ENCODE measurements at places on chromosomes 5 and 9. TPM values are rescaled to one million over a fixed set of nuclear protein-coding genes. Genes with fewer than 3 reads are reported as not detected.

DNA sequence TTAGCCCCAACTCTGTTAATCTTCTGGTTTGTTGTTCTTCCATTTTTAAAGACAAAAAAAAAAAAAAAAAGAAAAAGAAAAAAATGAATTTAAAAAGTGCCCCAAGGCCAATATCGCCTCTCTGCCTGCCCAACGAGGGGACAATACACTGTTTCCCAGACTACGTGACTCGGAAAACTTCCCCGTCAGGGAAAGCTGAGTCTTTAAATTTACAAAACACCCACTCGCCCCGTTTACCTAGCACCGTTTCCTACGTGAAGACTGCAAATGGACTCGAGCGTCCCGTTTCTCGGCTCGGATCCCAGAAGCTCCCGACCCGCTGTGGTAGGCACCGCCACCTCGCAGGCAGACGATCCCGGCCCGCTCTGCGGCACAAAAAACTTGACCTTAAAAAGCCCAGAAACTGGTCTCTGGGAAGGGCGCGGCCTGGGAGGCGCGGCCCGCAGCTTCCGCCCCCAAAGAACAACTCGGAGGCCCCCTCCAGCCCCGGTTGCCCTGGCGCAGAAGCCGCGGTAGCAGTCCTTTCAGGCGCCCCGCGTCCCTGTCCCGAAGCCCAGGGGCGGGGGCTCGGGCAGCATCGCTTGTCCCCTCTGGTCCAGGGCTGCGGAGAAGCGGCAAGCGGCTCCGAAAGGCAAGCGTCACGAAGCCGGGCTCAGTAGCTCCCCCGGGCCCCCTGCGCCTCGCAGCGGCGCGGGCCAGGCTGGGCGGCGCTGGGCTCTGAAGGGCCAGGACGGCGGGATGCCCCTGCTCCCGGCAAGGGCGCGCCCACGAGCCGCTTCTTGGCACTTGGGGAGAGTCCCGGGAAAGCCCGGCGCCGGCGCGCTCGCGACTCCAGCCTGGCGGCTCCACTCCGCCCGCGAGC lies at the start of gene GCNT4:
Gene GCNT4 (minus strand): TSS at position 367 of the 862 bp plus-strand sequence. CDS start 22,521 bp downstream, outside the sequence.
- H3K4me1 ChIP-seq: peaks cover 16% of the 10 kb centered on the region
- no peaks in the 10 kb centered on the region for H3K27me3 ChIP-seq
- peak within 1 kb of the TSS; percentile 83 for H3K4me3 ChIP-seq
- DNase-seq: peak; percentile 75
- H3K36me3 ChIP-seq: no peaks in the 10 kb centered on the region

- DNase-seq: no peak
- H3K27me3 ChIP-seq: no peaks in the 10 kb centered on the region
- no peak overlapping the region for H3K4me3 ChIP-seq
These were observed 91.1 kb upstream of the PLPPR1 start for GRCh38 chr9:100937382-100937781.

- H3K36me3 ChIP-seq: no peaks in the 10 kb centered on the region
- no peak overlapping the region for H3K4me3 ChIP-seq
- no peak overlapping the region for H3K27ac ChIP-seq
- DNase-seq: peak; percentile 18
These were observed 933.8 kb upstream of the DMAC1 start for GRCh38 chr9:8733131-8733954.

DNA sequence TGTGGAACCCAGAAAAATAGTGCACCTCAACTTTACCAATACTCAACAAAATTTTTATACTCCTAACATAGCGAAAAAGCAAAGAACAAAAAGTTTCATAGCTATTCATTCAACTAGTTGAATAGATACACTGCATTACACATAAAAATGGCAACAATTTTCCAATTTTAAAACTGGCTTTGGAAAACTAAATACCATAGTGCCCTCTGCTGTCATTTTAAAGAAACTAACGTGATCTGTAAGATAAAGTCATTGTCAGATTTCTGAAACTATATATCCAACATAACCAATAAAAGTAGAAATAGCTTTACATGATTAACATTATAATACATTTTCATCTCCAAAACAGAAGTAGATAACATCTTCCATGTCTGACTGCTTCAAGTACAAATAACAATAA lies 31.6 kb downstream of the DTWD2 start:
- DNase-seq: peak; percentile 49
- H3K27me3 ChIP-seq: no peaks in the 10 kb centered on the region
- H3K27ac ChIP-seq: no peak overlapping the region
- no peaks in the 10 kb centered on the region for H3K36me3 ChIP-seq
- H3K4me1 ChIP-seq: no peaks in the 10 kb centered on the region
- no peak overlapping the region for H3K4me3 ChIP-seq

Gene PCDHB2
- 23.0 TPM for total RNA-seq

- no peaks in the 10 kb centered on the region for H3K36me3 ChIP-seq
- H3K27ac ChIP-seq: no peak overlapping the region
- DNase-seq: no peak
- peaks cover 5% of the 10 kb centered on the region for H3K4me1 ChIP-seq
- H3K27me3 ChIP-seq: no peaks in the 10 kb centered on the region
These were observed 57.8 kb upstream of the LIFR start for GRCh38 chr5:38613992-38614836.

Gene FBP2
- total RNA-seq: not detected

GRCh38 chr9:71980266-71981190 lies 69.1 kb downstream of the C9orf85 start:
- no peaks in the 10 kb centered on the region for H3K4me1 ChIP-seq
- no peaks in the 10 kb centered on the region for H3K27me3 ChIP-seq
- no peak overlapping the region for H3K4me3 ChIP-seq
- no peak for DNase-seq
- no peaks in the 10 kb centered on the region for H3K36me3 ChIP-seq

DNA sequence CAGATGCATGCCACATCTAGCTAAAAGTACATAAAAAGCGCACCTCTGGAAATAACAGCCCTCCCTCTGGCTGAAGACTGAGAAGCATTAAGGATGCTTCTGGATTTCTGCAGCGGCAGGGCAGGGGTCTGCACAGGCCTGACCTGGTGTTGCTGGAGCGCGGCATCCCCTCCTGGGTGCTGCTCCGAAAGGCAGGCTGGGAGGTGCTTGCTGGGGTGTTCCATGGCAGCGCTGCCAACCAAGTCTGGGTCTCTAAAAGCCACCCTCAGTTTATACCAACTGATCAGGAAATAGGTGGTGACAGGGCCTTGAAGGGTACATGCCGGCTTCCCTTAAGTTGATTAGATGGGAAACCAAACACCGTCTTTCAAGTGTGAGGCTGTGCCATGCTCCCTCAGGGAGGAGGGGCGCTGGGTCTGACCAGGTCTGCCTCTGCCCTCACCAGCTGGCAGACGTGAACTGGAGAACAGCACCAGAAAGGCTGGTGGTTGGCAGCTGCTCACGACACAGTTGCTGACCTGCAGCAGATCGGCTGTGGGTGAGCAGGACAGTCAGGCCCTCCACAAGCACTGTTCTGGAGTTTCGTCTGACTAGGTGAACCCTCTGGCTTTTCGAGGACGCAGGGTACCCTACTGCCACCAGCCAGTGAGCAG lies 81.6 kb downstream of the DAP start:
- H3K36me3 ChIP-seq: no peaks in the 10 kb centered on the region
- no peak for DNase-seq
- no peaks in the 10 kb centered on the region for H3K27me3 ChIP-seq

- peaks cover 8% of the 10 kb centered on the region for H3K4me1 ChIP-seq
- no peaks in the 10 kb centered on the region for H3K36me3 ChIP-seq
- no peak for DNase-seq
- H3K27ac ChIP-seq: no peak overlapping the region
- H3K27me3 ChIP-seq: no peaks in the 10 kb centered on the region
These were observed 17.4 kb downstream of the MAML1 start for GRCh38 chr5:179749857-179750508.

- H3K27me3 ChIP-seq: no peaks in the 10 kb centered on the region
- no peak overlapping the region for H3K27ac ChIP-seq
- no peak overlapping the region for H3K4me3 ChIP-seq
- no peak for DNase-seq
- H3K4me1 ChIP-seq: peaks cover 33% of the 10 kb centered on the region
These were observed 143.9 kb downstream of the C9orf50 start for GRCh38 chr9:129476821-129477611.

Gene TPPP
- 2.0 TPM for total RNA-seq

DNA sequence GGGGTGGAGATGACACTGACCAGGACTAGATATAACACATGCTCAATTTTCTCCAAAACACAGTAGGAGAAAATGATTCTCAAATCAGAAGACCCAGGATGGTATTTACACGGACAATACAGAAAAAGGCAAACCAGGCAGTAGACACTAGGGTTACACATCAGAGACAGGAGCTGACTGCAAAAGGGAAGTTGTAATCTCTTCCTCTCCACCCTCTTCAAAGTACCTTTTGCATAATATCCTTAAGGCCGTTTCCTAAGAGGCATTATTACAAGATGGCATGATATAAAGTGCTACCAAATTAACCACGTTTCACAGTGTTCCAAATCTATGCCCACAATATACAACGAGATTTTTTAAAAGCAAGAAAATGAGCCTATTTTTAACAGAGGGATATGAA lies 39.2 kb downstream of the YIPF5 start:
- no peak overlapping the region for H3K27ac ChIP-seq
- no peaks in the 10 kb centered on the region for H3K4me1 ChIP-seq
- no peak overlapping the region for H3K4me3 ChIP-seq

Gene ANKRD18A
- 0.53 TPM for total RNA-seq

Gene LCN6
- total RNA-seq: not detected

DNA sequence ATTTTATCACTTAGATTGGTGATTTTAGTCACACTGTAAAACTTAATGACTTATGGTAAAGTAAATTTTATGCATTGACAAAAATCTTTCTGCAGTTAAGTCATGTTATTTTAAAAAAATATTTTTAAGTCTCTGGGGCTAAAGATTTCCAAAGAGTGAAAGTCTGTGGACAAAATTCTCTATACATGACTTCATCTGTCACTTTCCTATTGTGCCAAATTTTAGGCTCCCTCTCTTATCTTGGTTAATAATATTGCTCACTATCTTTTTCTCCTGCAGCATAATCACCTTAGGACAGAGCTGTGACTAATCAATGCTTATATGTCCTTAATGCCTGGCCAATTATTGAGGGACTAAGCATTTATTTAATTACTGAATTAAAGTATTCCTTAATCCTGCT lies 15.2 kb downstream of the LURAP1L start:
- peaks cover 27% of the 10 kb centered on the region for H3K4me1 ChIP-seq
- no peak overlapping the region for H3K4me3 ChIP-seq
- no peak for DNase-seq
- no peak overlapping the region for H3K27ac ChIP-seq
- no peaks in the 10 kb centered on the region for H3K27me3 ChIP-seq

- peaks cover 13% of the 10 kb centered on the region for H3K4me1 ChIP-seq
- no peak overlapping the region for H3K4me3 ChIP-seq
- no peaks in the 10 kb centered on the region for H3K36me3 ChIP-seq
- peak overlapping the region; percentile 12 for H3K27ac ChIP-seq
These were observed 48.8 kb downstream of the LNPEP start for GRCh38 chr5:96984506-96985192.

GRCh38 chr9:36029765-36030528 lies 6.8 kb upstream of the RECK start:
- peak; percentile 35 for DNase-seq
- no peaks in the 10 kb centered on the region for H3K36me3 ChIP-seq
- H3K4me1 ChIP-seq: no peaks in the 10 kb centered on the region
- H3K27ac ChIP-seq: no peak overlapping the region
- H3K27me3 ChIP-seq: peaks cover 7% of the 10 kb centered on the region

GRCh38 chr5:16756692-16757091 lies 139.9 kb upstream of the RETREG1 start:
- no peak overlapping the region for H3K4me3 ChIP-seq
- no peaks in the 10 kb centered on the region for H3K36me3 ChIP-seq
- H3K4me1 ChIP-seq: no peaks in the 10 kb centered on the region
- no peak overlapping the region for H3K27ac ChIP-seq
- DNase-seq: no peak

GRCh38 chr9:90698871-90699440 lies 56.3 kb upstream of the DIRAS2 start:
- H3K27me3 ChIP-seq: peaks cover 7% of the 10 kb centered on the region
- DNase-seq: peak; percentile 11
- H3K4me3 ChIP-seq: no peak overlapping the region
- H3K4me1 ChIP-seq: no peaks in the 10 kb centered on the region

DNA sequence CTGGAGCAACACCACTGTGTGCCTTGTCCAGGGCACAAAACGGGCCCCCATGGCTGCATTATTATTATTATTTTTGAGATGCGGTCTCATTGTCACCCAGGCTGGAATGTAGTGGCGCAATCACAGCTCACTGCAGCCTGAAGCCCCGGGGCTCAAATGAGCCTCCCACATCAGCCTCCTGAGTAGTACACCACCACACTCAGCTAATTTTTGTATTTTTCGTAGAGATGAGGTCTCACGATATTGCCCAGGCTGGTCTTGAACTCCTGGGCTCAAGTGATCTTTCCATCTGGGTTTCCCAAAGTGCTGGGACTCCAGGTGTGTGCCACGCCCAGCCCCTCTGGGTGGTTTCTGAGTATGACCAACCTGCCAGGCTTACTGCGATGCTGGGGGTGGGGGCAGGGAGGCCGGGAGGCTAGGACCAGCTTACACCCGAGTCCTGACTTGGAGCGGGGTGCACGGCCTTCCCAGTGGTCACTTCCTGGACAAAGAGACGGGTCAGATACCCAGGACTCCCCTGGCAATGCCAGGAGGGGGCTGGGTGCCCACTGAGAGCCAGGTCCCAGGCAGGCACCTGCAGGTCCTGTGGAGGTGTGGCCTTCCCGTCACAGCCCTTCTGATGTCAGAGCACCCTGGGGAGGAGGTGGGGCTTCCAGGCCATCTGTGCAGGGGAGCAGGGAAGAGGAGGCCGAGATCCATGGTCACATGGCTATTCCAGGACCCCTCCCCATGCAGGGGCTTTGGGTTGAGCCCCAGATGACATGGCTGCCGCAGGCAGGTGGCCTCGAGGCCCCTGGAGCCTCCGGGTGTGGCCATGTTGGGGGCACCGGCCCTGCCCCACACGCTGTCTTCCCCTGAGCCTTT lies 8.3 kb upstream of the NRARP start:
- H3K4me3 ChIP-seq: no peak overlapping the region
- DNase-seq: peak; percentile 29
- H3K27ac ChIP-seq: peak overlapping the region; percentile 75
- no peaks in the 10 kb centered on the region for H3K36me3 ChIP-seq
- no peaks in the 10 kb centered on the region for H3K27me3 ChIP-seq

Gene OBP2B
- total RNA-seq: not detected

DNA sequence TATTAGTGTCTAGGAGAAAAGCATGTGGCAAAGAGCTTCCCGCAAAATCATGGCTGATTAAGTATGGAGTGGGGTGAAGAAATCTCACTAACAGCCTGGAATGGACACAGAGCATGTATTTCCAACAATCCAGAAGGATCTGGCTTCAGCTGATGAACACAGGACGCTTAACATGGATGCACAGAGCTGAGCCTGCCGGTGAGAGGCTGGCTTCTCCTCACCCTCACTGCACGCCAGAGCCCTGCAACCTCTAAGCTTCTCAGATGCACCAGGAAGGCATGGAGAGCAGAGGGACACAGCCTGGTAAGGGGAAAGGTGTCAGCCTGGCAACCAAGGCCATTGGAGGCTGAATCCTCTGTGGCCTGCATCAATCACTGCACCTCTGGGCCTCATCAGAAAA lies 298.5 kb downstream of the TRIM32 start:
- no peaks in the 10 kb centered on the region for H3K27me3 ChIP-seq
- H3K4me3 ChIP-seq: no peak overlapping the region
- DNase-seq: no peak
- no peaks in the 10 kb centered on the region for H3K4me1 ChIP-seq
